NCI-H1436 treated with DMSO at 0.1 percent for 48 hours (cell line): ENCODE measurements at places on chromosomes 1 and 21.

DNA sequence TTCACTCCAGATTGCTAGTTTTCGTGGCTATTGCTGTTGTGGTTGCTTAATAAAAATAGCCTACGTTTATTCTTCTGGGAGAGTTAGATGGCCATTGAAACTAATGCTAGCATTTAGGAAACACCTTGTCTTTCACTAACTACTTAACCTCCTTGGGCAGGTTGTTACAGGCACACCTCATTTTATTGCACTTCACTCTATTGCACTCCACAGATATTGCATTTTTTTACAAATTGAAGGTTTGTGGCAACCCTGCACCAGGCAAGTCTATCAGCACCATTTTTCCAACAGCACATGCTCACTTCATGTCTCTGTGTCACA lies 11.3 kb upstream of the MARK1 start:
- DNase-seq: no peak

DNA sequence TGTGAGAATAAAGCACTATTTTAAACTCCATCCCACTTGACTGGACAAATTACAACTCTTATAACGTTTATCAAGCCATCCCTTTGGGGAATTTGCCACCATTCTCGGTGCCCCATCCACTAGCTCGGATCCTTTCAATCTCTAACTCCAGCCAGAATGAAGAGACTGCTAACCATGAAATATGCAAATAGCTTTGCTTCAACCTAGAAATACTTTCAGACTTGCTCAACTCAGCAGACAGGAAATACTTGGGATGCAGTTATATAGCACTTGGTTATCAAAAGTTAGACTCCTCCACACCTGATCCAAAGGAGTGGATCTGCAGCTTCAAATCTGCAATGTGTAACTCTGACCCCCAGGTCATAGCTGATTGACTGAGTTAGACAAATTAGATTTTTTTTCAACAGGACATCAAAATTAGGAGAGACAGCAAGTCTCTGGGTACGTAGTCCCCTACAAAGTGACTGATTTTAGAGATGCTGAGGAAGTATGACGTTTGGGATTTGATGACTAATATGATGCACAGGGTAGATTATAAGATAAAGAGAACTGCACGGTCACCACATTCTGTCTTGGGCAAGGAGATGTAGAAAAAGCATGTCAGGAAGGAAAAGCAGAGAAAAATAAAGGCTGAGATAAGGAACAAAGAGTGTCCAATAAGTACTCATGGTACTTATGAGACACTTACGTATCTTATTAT lies 496.0 kb downstream of the AGBL4 start:
- no peak for DNase-seq

DNA sequence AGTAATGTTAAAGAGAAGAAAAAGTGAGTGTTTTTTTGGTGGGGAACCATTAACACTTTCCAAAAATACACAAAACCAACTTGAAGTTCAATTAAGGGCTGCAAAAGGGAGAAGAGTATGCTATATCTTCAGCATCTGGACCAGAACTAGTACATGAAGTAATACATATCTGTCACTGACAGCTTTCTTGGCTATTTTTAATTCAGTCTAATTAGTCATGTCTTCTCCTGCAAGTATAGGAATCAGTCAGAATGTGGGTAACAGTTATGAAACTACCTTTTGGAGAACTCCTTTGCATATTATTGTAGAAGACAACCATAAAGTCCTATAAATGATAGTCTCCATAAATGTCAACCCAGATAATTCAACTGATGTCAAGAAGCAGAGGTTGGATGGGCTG lies 901.2 kb downstream of the TTLL7 start:
- DNase-seq: no peak

DNA sequence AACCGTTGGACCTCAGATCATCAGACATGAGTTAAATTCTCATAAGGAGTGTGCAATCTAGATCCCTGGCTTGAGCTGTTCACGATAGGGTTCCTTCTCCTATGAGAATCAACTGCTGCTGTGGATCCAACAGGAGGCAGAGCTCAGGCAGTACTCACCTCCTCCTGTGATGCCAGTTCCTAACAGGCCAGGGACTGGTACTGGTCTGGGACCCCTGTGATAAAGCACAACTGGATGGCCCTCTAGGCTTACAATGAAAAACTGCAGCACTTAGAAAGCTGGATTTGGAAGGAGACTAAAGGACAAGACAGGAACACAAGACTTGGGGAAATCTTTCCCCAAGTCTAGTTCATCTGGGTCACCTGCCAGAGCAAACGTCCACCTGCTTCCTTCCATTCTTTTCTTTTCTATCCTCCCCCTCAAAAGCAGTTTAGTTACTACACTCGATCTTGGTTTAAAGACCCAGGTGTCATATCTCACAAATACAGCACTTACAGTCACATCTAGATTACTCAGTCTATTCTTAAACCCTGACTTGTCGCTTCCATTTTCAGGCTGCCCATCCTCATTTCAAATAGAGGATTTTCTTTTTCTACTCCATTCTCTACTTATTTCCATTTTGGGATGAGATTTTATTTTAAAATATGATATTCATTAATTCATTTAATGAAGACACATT lies 59.8 kb downstream of the PTPN14 start:
- DNase-seq: no peak

DNA sequence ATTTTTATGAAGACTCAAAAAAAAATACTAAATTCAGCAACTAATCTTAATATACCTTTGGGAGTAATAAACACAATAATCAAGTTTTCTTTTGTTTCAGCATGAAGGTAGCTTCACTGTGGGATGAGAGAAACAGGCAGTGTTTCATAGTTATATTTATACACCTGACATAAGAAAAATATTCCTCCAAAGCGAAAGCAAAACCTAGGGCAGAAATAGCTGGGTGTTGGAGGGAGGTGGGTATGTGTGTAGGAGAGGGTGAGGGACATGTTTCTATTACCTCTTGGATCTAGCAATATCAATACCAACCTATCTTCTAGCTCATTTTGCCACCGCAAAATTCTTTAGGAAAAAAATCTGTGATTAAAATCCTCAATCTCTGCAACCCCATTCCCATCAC lies 24.9 kb upstream of the MAN1A2 start:
- no peak for DNase-seq

DNA sequence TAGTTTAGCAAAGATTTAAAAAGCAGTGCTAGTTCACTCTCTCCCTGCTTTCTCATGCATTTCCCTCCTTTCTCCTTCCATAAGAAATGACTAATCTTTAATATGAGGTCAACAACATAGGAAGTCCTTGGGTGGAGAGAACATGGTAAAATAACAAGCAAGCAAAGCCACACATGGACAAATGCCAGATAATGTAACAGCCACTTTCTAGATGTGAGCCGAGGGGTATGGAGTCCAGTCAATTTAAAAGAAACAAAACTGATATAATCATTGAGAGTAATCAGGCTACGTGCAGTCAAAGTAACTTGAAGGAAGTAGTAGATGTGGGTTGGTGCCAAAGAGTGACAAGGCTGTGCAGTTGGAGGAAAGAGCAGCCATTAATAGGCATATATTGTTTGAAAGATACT lies 69.6 kb downstream of the DUSP10 start:
- no peak for DNase-seq

DNA sequence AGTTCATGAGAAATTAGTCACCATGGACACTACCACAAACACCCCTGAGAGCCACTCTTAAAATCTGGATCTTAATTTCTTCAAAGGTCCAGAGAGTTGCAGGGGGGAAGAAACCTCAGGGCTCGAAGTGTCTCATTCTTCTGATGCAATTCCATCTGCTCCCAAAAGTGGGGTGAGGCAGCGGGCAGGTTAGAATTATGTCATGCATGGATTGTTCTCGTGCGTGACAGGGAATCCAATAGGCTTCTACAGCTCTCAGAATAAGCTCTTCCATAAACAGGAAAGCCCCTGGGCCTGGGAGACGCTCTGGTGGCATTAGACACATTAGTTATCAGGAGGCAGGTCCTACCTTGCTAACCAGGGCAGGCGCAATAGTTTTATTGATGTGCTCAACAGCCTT lies 8.4 kb downstream of the ENO1 start:
- DNase-seq: no peak

GRCh38 chr1:229287267-229287666 lies 16.4 kb downstream of the RAB4A start:
- no peak for DNase-seq

DNA sequence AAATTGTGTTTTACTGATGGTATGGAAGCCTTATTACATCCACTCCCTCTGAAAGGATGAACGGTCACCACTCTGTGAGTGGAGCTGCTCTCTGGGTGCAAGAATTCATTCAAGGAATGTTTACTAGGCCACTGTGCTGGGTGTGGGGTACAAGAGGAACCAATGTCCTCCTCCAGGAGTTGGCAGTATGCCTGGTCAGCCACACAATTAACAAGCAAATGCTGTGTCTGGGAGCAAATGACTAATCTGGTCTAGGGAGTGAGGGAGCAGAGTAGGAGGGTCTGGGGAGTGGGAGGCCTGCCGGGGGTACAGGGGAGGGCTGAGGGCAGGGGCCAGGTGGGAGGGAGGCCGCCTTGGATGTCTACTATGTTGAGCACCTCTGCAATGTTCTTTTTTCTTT lies 27.2 kb upstream of the TDRD10 start:
- DNase-seq: no peak

- DNase-seq: no peak
Measured at GRCh38 chr1:71783071-71783470, 499.3 kb downstream of the NEGR1 start.

- DNase-seq: no peak
Measured at GRCh38 chr1:12810691-12811408, 19.7 kb downstream of the PRAMEF1 start.

DNA sequence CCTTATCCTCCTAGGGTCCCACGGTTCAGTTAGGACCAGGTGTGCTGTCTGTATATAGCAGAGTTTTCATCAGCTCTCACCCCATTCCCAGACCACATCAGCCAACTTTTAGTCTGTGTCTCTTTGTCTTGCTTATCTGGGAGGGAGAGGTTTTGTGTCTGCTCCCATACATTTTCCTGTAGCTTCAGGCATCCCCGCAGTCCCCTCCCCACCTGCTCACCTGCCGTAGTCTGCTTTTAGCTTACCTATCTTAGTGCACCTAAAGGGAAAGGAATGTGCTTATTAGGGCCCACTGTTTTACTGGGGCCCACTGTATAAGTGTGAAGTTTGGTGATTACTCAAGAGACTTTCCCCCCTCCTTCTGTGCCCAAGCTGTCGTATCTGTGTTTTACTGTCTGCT lies 225.1 kb downstream of the PLA2G4A start:
- no peak for DNase-seq

GRCh38 chr1:220453371-220453770 lies 74.6 kb upstream of the MARK1 start:
- DNase-seq: no peak

DNA sequence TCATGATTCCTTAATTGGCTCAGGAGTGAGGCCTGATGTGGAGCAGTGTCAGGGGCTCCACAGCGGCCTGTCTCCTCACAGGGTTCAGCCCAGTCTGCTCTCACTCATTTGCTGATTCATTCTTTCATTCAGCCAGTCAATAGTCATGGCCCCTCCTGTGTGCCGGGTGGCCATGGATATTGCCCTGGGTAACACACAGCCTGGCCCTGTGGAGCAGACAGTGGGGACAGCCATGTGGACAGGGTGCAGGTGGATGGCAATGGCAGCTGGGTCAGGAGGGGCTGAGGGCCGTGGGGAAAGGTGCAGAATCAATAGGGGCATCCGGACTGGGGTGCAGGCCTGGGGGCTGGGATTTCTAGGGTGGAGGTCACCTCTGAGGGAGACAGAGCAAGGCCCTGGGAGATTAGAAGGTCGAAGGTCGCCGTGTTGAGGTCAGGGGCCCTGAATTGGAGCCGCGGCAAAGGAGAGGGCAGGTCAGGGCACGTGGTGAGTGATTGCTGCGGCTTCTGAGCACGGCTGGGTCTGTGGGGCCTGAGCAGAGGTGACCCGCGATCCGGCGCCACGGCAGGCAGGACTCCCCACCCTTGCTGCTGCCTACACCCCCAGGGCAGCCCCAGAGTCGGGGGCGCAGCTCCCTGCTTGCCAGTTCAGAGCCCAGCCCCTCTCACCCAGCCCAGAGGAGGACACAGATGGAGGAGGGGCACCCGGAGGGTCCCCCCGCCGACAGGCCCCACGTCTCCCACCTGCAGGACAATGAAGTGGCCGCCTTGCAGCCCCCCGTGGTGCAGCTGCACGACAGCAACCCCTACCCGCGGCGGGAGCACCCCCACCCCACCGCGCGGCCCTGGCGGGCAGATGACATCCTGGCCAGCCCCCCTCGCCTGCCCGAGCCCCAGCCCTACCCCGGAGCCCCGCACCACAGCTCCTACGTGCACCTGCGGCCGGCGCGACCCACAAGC lies 33.4 kb downstream of the SLC19A1 start:
- DNase-seq: no peak

- no peak for DNase-seq
Measured at GRCh38 chr1:147892216-147892615, 10.4 kb upstream of the GJA8 start.

DNA sequence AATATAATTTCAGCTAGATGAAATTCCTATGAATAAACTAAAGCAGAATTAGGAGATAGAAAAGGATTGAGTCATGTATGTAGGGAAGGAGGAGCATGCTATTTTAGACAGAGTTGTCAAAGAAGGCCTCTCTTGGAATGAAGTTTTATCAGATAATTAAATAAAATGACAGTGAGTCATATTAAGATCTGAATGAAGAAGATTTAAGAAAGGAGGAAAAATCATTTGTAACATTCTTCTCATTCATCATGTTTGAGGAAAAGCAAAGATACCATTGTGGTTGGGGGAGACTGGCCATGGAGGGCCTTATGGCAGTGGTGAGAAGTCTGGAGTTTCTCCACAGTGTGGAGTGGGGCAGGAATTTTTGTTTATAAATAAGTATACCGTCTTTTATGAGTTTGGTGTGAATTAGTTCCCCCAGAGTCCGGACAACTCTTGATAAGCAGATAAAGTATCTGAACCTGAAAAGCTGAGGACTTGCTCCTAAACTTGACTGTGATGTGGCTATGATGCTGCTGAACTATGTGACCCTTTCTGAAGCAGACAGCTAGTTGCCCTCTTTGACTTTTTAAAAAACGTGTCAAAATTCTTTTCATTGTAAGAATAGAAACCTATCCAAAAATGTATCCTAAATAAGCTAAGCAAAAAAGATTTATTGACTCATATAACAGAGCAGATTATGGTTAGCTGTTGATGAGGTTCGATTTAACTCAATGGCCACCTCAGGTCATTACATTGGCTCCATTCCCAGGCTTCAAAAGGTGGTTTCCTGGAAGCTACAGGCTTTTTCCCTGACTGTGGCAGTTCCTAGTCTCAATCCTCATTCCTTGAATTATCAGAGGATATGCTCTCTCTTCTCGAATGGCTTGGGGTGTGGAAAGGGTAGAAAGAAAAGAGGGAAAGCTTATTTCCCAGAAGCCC lies 90.8 kb downstream of the LHX9 start:
- no peak for DNase-seq

- DNase-seq: no peak
Measured at GRCh38 chr1:79431340-79431739, 424.8 kb upstream of the ADGRL4 start.
